Keratinocyte (primary cell): ENCODE measurements at places on chromosomes 7 and 10. TPM values are rescaled to one million over a fixed set of nuclear protein-coding genes. Genes with fewer than 3 reads are reported as not detected.

DNA sequence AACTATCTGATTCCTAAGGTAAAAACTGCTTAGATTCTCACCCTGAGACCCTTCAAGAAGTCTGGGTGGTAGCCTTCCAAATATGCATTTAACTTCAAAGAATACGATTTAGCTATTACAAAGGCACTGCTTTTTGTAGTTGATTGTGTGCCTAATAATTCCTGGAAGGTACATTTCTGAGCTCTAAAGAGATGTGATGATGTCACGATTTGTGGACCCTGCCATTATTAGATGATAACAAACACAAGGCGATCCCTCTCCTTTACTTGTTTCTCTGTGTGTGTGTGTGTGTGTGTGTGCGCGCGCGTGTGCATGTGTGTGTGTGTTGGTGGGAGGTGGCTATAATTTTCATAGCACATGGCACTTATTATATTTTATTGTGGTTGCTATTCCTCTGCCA lies 70.9 kb downstream of the TFPI2 start:
- H3K4me1 ChIP-seq, result no peaks in the 10 kb centered on the region
- no peaks in the 10 kb centered on the region for H3K36me3 ChIP-seq
- H3K27ac ChIP-seq, result no peak overlapping the region

GRCh38 chr7:28677668-28678067 lies 265.4 kb downstream of the CREB5 start:
- no peak for DNase-seq
- no peak overlapping the region for H3K4me3 ChIP-seq
- no peaks in the 10 kb centered on the region for H3K36me3 ChIP-seq
- no peak overlapping the region for H3K27ac ChIP-seq
- H3K4me1 ChIP-seq, result peaks cover 20% of the 10 kb centered on the region

- no peak overlapping the region for H3K27ac ChIP-seq
- no peaks in the 10 kb centered on the region for H3K36me3 ChIP-seq
- no peak overlapping the region for H3K4me3 ChIP-seq
- H3K27me3 ChIP-seq, result no peaks in the 10 kb centered on the region
Observed at GRCh38 chr10:79098596-79099015, 29.8 kb downstream of the ZMIZ1 start.

GRCh38 chr10:15879058-15879457 lies 18.8 kb upstream of the MINDY3 start:
- H3K36me3 ChIP-seq, result no peaks in the 10 kb centered on the region
- no peak for DNase-seq
- H3K4me3 ChIP-seq, result no peak overlapping the region
- no peak overlapping the region for H3K27ac ChIP-seq
- H3K27me3 ChIP-seq, result no peaks in the 10 kb centered on the region

- peaks cover 11% of the 10 kb centered on the region for H3K4me1 ChIP-seq
- H3K4me3 ChIP-seq, result no peak overlapping the region
- peaks cover 25% of the 10 kb centered on the region for H3K36me3 ChIP-seq
- no peak for DNase-seq
- no peak overlapping the region for H3K27ac ChIP-seq
Observed at GRCh38 chr7:6422926-6423632, 24.7 kb downstream of the DAGLB start.

- DNase-seq, result no peak
- no peak overlapping the region for H3K27ac ChIP-seq
- H3K27me3 ChIP-seq, result no peaks in the 10 kb centered on the region
- H3K4me3 ChIP-seq, result no peak overlapping the region
- no peaks in the 10 kb centered on the region for H3K4me1 ChIP-seq
- no peaks in the 10 kb centered on the region for H3K36me3 ChIP-seq
Observed at GRCh38 chr10:46297406-46298204, 10.8 kb downstream of the ANTXRL start.

- no peaks in the 10 kb centered on the region for H3K4me1 ChIP-seq
- H3K27me3 ChIP-seq, result no peaks in the 10 kb centered on the region
- no peak for DNase-seq
- H3K27ac ChIP-seq, result no peak overlapping the region
- no peak overlapping the region for H3K4me3 ChIP-seq
Observed at GRCh38 chr7:133294234-133294633, 41.4 kb downstream of the EXOC4 start.

- H3K27me3 ChIP-seq, result peaks cover 2% of the 10 kb centered on the region
- DNase-seq, result peak; percentile 59
- no peaks in the 10 kb centered on the region for H3K36me3 ChIP-seq
- no peak overlapping the region for H3K27ac ChIP-seq
Observed at GRCh38 chr7:50826371-50827172, 43.9 kb upstream of the GRB10 start.

DNA sequence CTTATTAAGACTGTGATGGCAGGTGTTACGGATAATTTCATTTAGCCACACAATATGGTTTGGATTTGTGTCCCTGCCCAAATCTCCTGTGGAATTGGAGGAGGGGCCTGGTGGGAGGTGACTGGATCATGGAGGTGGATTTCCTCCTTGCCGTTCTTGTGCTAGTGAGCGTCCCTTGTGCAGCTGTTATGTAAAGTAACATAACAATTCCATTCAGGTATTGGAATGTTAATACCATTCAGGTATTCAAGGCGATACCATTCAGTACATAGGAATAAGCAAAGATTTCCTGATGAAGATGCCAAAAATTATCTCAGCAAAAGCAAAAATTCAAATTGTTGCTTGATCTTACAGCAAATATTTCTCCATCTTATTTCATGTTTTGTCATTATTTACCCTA lies 32.5 kb upstream of the PLXDC2 start:
- no peak overlapping the region for H3K4me3 ChIP-seq
- no peak for DNase-seq
- no peaks in the 10 kb centered on the region for H3K4me1 ChIP-seq
- no peak overlapping the region for H3K27ac ChIP-seq

DNA sequence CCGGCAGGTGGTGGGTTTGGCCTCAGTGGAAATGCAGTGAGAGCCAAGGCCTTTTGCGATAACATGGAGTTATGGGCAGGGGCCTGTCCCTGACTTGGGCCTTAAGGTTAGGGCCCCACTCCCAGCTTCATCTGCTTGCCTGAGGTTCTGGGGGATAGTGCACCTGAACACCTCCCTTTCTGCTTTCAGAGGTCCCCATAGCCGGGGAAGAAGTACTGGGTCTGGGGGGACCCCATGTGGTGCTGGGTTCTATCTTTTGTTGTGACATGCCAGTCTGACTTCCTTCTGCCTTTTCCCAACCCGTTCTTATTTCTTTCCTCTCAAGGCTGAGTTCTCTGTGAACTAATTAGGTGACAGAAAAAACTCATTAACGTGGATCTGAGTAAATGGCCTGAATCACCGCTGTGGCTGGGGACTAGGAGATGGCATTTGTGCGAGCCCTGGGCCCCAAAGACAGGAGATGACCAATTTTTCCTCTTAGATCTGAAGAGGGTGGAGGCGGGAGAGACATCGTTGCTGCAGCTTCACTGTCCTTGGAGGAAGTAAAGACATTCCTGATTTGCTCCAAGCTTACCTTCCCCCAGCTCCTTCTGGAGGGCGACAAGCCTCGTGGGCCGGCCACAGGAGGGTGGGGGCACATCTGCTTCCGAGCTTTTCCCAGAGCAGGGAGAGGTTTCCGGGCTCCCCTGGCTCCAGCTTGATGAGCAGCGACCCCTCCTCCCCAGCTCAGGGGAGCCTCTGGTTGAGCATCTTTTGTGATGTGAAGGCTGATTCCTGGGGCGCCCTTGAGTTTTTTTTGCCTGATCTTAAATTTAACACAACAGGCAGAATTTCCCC lies 2.0 kb downstream of the AGAP3 start:
- peak overlapping the region; percentile 92 for H3K27ac ChIP-seq
- H3K4me3 ChIP-seq, result peak overlapping the region; percentile 83
- no peak for DNase-seq

DNA sequence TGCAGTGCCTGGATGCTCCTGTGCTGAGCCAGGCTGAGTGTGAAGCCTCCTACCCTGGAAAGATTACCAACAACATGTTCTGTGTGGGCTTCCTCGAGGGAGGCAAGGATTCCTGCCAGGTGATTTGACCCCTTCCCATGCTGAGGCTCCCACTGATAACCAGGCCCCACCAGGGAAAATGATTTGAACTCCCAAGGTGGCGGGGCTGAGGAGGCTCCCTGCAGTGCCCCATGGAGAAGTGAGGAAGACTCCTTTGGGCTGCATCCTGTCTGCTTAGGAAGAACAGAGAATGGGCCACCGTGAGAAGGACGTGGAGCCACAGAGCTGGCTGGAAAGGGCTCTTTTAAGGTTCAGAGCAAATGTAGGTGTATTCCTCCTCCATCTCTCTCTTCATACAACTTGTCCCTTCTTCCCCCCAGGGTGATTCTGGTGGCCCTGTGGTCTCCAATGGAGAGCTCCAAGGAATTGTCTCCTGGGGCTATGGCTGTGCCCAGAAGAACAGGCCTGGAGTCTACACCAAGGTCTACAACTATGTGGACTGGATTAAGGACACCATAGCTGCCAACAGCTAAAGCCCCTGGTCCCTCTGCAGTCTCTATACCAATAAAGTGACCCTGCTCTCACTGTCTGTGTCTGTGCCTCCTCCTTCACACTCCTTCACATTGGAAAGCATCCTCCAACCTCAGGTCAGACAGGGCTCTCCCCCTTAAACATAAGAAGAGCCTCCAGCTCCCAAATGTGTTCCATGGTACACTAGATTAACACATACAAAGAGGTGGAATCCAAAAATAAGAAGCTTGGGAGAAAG lies 3.4 kb downstream of the PRSS2 start:
- H3K27me3 ChIP-seq, result peaks cover 5% of the 10 kb centered on the region
- H3K36me3 ChIP-seq, result no peaks in the 10 kb centered on the region
- no peak for DNase-seq
- peaks cover 2% of the 10 kb centered on the region for H3K4me1 ChIP-seq
- no peak overlapping the region for H3K27ac ChIP-seq

DNA sequence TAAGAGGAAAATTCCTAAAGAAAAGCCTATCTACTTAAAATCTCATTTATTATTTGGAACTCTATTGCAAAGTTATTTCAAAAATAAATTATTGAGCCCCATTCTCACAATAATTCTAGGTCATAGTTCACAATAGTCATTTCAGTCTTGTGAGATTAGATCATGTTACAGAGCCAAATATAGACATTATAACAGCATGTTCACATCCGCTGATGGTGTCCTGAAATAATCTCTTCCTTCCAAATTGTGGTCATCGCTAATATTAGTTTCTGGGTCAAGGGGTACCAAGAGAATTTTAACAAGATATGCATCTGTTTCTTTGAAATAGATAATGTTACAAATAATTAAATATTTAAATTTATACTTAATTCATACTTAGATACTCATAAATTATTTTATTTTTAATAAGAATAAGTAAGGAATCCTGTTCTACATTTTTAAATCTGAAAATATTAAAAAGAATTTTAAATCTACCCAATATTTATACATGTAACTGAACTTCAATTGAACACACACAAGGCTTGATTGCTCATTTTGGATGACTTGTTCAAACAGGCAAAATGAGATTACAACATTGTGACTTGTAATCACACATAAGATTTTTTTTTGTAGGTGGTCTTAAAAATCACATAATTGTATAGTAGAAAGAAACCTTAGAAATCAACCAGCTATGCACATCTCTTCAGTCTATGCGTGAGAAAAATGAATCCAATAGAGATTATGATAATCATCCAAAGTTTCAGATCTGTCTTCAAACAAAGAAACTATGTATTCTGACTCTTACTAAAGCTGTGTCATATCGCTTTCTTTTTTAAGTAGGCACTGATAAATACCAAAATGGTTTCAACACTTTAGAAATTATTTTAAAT lies 13.1 kb downstream of the GNAT3 start:
- DNase-seq, result no peak
- H3K4me1 ChIP-seq, result peaks cover 25% of the 10 kb centered on the region
- no peaks in the 10 kb centered on the region for H3K36me3 ChIP-seq
- H3K4me3 ChIP-seq, result peak overlapping the region; percentile 32
- peak overlapping the region; percentile 95 for H3K27ac ChIP-seq
- H3K27me3 ChIP-seq, result no peaks in the 10 kb centered on the region

GRCh38 chr10:14815681-14816080 lies 22.2 kb downstream of the CDNF start:
- H3K36me3 ChIP-seq, result no peaks in the 10 kb centered on the region
- no peak overlapping the region for H3K4me3 ChIP-seq

GRCh38 chr7:29977886-29978651 lies 11.5 kb downstream of the SCRN1 start:
- no peak for DNase-seq
- no peaks in the 10 kb centered on the region for H3K27me3 ChIP-seq
- H3K4me3 ChIP-seq, result no peak overlapping the region
- no peaks in the 10 kb centered on the region for H3K4me1 ChIP-seq
- H3K36me3 ChIP-seq, result no peaks in the 10 kb centered on the region
- H3K27ac ChIP-seq, result no peak overlapping the region

DNA sequence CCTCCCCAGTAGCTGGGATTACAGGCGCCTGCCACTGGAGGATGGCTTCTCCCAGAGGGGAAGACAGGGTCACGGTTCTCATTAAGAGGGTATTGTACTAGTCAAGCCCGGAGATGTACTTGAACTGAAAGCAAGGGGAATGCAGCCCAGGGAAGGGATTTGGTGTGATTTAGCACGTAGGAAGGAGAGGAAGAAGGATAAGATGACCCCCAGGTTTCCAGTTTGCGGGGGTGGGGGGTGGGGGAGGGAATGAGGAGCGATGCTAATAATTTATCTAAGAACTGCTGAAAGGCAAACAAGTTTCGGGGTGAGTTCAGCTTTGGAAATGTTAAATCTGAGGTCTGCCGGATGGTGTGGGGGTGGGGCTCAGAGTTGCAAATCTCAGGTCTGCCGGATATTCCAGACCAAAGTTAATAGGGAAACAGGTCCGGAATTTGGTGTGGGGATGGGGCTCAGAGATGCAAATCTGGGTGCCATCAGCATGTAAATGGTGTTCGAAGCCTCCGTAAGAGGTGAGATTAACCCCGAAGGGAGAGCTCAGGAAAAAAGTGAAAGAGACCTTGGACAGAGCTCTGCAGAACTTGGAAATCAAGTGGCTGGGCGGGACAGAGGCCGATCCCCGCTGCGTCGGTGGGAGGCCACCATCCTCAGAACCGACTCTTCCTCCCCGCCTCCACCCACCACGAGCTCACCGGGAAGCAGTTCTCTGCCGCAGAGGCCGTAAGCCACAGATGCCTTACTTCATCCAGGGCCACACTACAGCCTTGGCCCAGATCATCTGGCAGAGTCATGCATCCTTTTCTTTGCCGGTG lies 1.6 kb upstream of the SEPHS1 start:
- H3K27me3 ChIP-seq, result peaks cover 18% of the 10 kb centered on the region
- H3K36me3 ChIP-seq, result no peaks in the 10 kb centered on the region
- H3K4me3 ChIP-seq, result peak overlapping the region; percentile 76
- no peak for DNase-seq
- H3K27ac ChIP-seq, result no peak overlapping the region

LRWD1 gene
- 11.3 to 15.3 TPM (median 14.4 TPM) in 3 replicates for polyA plus RNA-seq

FAM25C gene
- polyA plus RNA-seq, result 4.8 to 28.2 TPM (median 26.2 TPM) in 3 replicates
